Activated T-helper 1 cell treated with Interleukin-2 at 50 U/mL for 16 hours (primary cell): ENCODE measurements at places on chromosomes 5 and 9.

DNA sequence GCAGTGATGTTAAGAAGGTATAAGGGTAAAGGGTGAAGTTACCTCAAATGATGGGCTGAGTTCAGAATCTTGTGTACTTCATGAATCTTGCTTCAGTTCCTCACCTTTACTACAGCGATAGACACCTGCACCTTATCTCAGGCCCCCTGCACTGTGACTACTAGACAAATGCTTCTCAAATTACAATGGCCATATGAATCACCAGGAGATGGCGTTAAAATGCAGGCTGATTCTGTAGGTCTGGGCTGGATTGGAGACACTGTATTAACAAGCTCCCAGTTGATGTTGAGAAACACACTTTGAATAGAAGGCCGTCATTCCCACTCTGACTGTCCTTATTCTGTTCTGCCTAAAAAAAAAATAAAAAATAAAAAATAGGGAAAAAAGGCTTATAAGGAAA lies 29.8 kb downstream of the TARS1 start:
- DNase-seq = no peak

DNA sequence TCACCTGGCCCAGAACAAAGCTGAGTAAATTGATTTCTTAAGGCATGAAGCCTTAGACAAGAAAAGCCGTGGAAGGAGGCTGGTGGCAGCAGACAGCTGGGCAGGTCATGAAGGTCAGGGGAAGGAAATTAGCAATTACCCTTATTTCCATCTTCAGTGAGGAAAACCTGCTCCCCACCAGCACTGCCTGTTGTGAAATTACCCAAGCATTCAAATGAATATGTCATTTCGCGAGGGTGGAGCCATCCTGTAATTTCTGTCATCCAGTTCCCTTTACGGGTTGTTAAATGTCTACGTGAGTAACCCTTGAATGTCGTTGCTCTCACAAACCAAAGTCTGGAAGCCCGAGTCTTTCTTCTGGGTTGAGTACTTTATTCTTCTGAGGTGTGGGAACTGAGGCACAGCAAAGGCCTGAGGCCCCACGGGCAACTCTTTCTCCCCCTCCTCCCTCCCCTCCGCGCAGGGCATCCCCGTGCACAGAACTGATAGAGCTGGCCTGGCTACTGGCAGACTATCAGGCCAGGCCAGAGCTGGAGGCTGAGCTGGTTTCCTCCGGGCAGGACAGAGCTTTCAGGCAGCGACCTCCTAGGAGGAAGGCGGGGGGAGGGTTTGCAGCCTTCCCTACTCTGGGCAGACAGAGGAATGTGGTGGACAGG lies 22.0 kb upstream of the AK3 start:
- no peak for DNase-seq

- DNase-seq = no peak
Measured at GRCh38 chr5:116517488-116517887, 57.1 kb downstream of the SEMA6A start.

DNA sequence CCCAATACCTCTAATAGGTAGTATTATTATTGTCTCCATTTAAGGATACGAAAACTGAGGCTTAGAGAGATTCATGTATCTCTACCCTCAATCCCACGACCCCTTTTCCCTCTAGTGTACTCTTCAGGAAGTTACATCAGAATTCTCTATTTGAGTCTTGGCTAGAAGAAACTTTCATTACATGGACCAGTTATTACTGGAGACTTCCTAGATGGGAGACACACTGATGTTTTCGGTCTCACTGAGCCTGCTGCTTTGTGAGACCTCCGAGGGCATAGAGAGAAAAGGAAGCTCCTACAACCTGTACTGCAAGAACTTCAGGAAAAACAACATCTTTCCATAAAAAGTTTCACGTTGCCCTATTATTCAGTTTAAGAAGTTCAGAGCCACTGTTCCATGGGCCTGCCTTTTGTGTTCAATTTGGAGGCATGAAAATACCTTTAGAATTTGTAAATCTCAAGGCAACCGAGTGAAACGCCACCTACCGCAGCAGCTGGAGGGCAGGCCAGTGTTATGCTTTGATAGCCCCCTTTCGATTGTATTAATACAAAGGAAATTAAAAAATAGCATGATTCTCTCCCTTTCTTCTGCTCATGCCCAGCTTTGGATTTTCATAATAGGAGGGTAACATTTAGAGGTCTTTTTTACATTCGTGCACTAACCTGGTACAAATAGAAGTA lies 223.3 kb downstream of the EBF1 start:
- DNase-seq = no peak

- DNase-seq = no peak
Measured at GRCh38 chr5:58149345-58149744, 310.5 kb downstream of the PLK2 start.

GRCh38 chr9:84818791-84819190 lies 149.3 kb downstream of the NTRK2 start:
- DNase-seq = no peak

- no peak for DNase-seq
Measured at GRCh38 chr5:141743866-141744272, 61.8 kb upstream of the ARAP3 start.

- no peak for DNase-seq
Measured at GRCh38 chr5:74471875-74472274, 168.7 kb downstream of the ENC1 start.

GRCh38 chr9:89548071-89548638 lies 50.2 kb upstream of the SEMA4D start:
- DNase-seq = no peak

DNA sequence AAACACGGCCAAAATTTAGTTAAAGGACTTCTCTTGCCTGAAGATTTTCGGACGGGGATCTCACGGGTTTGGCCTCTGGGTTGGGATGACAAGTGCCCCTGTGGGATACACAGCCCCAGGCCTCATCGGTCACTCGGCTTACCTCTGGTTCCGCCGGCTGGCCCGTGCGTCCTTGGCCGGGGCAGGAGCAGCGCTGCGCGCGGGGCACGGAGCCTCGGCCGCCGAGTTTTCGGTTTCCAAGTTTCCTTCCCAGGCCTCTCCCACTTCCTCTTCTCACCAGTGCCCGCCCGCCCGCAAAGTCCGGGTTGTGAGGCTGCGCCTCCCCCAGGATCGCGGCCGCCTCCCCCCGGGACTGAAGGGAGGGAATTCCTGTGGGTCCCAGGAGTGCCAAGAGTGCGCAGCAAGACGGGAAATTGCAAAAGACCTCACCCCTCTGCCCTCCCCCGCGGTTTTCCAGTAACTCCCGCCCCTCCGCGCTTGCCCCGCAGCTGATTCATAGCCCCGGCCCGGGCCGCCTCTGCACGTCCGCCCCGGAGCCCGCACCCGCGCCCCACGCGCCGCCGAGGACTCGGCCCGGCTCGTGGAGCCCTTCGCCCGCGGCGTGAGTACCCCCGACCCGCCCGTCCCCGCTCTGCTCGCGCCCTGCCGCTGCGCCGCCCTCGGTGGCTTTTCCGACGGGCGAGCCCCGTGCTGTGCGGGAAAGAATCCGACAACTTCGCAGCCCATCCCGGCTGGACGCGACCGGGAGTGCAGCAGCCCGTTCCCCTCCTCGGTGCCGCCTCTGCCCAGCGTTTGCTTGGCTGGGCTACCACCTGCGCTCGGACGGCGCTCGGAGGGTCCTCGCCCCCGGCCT lies at the start of gene OSMR:
TSS of gene OSMR (plus strand) at position 487 of the 853 bp plus-strand sequence. CDS start 23,033 bp downstream, outside the sequence.
- DNase-seq = no peak

- no peak for DNase-seq
Measured at GRCh38 chr9:120901755-120902568, 24.6 kb downstream of the TRAF1 start.

DNA sequence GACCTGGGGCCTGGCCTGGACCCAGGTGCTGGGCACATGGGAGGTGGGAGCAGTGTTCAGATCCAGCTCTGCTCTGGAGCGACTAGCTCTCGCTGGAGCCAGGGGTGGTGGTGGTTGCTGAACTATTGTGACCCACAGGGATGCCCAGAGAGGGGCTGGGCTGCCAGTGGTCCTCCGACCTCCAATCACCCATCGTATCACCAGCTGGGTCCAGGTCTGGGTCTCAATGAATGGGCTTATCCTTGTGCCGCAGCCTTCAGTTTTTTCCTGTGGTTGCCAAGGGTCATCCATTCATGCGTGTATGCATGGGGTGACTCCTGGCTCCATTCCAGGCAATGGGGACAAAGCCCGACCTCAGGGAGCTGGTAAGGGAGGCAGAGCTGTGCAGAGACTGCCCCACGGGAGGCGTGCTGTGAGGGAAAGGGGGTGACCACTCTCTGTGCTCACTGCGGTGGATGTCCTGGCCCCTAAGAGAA lies 68.6 kb upstream of the RNF130 start:
- no peak for DNase-seq

DNA sequence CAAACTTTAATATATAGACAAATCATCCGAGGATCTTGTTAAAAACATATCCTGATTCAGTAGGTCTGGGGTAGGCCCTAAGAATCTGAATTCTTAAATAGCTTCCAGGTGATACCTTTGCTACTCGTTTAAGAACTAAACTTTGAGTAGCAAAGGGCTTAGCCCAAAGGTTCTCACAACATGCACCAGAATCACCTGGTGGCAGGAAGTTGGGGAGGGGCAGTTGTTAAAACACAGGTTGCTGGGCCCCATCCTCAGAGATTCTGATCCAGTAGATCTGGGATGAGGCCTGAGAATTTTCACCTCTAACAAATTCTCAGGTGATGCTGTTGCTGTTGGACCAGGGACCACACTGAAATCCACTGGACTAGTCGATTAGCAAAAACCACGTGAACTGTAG lies 20.0 kb upstream of the RGMB start:
- DNase-seq = no peak

GRCh38 chr5:154244476-154244875 lies 53.9 kb downstream of the GALNT10 start:
- DNase-seq = no peak

GRCh38 chr5:175701797-175702196 lies 43.9 kb downstream of the HRH2 start:
- DNase-seq = no peak

GRCh38 chr5:97478483-97478882 lies 295.4 kb upstream of the RIOK2 start:
- no peak for DNase-seq

- no peak for DNase-seq
Measured at GRCh38 chr5:75368391-75368790, 31.4 kb downstream of the HMGCR start.

GRCh38 chr9:127027694-127028093 lies 94.7 kb downstream of the ANGPTL2 start:
- no peak for DNase-seq

GRCh38 chr9:89567649-89568048 lies 37.2 kb upstream of the GADD45G start:
- no peak for DNase-seq

DNA sequence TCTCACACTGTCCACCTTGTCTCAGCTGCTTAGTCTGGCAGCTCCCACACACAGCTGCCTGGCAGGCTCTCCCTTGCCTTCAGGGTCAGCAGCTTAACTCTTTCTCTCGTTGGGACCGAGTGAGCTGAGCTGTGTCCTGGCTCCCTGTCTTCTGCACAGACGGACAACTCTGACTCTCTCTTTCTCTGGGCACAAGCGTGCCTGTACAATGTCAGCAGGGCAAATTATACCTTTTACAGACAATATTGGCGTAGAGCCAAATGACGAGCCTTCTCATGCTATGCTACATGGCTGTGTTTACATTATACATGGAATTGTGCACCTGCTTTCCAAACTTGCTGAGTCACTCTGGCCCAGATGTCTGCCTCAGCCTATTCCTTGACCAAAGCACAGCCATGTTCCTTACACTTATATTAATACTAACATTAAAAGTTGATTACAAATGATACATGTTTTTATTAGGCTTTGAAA lies 188.6 kb downstream of the CYLC2 start:
- no peak for DNase-seq

DNA sequence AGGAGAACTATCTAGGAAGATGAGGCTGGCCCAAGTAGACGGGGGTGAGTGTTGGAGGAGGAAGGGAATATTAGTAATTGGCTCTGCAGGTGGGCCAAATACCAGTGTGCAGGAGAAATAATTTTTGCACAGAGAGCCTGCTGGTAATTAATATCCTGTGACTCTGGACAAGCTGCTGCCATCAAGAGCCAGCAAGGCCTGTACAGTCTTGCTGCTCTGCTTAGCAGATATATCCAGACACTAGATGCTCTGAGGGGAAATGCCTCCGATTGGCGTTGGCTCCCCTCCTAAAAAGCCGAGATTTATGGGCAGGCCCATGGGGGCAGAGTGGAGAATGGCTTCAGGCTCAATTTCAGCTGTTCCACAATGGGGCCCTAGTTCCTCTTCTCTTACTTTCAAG lies 29.6 kb upstream of the ASTN2 start:
- DNase-seq = no peak

DNA sequence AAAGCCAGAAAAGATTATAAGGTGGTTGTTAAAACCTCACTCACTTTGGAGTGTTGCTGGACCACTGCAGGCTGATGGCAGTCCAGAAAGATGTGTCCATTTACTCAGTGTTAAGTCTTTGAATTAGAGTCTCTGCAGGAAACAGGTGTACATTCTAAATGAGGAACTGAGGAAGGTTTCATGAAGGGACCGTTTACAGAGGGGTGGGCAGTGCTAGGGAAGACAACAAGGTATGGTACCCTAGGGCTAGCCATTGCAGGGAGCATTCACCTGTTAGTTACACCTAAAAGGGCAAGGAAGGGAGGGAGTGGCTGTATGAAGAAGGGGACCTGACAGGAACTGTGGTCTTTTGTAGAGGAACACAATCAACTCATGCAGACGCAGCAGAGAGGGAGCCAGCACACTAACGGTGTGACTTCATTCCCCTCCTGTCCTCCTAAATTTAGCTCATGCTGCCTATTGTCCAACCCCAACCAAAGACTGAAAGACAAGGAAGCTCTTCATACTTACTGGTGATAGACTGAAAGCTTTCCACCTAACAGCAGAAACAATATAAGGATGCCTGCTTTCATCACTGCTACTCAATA lies 32.2 kb upstream of the PAX5 start:
- DNase-seq = no peak

DNA sequence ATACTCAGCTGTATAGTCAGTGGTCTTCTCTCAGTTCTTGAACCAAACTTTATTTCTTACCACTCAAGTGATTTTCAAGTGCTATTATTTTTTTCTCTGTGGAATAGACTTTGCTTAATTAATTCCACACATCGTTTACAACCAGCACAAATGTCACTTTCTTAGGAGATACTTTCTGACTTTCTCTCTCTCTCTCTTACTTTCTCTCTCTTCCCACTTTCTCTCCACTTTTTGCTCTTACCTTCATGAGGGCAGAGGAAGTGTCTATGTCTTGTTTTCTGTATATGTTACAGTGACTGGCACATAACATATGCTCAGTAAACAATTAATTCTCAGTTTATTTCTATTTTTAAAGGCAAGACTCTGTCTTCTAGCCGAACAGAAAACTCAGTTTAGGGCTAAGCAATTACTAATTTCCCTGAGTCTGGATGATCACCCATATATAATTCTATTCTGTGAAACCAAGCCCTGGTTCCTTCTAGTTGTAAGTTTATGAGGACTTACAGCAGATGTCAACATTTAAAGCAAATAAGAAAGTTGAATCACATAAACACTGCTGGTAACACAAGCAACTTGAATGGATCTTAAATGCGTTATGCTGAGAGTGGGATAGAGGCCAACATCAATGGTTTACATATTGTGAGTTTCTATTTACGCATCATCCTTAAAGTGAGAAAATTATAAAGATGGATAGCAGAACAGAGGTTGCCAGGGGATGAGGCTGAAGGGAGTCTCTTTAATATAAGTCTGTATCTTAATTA lies 791.4 kb downstream of the MTRR start:
- no peak for DNase-seq

- DNase-seq = no peak
Measured at GRCh38 chr5:122741681-122742080, 33.2 kb upstream of the SNX2 start.

- DNase-seq = no peak
Measured at GRCh38 chr5:34452170-34452828, 203.8 kb upstream of the RAI14 start.

- no peak for DNase-seq
Measured at GRCh38 chr5:20678814-20679298, 690.9 kb upstream of the CDH18 start.
